ENCODE measurements at places on chromosomes 5 and 9. TPM values are rescaled to one million over a fixed set of nuclear protein-coding genes. Genes with fewer than 3 reads are reported as not detected.

SYNPO gene
- total RNA-seq: 62.4 TPM

FAM153A gene
- total RNA-seq: 0.10 TPM

C5 gene
- 5.3 TPM for total RNA-seq

PTGS1 gene
- 257 TPM for total RNA-seq

PCDHGA9 gene
- total RNA-seq: 5.5 TPM

CDKN2B-AS1 gene
- total RNA-seq: 1.3 TPM

ARHGEF28 gene
- total RNA-seq: 6.1 TPM

PCDHA11 gene
- 0.23 TPM for total RNA-seq

BNC2 gene
- 14.5 TPM for total RNA-seq

ZNF608 gene
- 10.1 TPM for total RNA-seq

PCDHGA12 gene
- 46.0 TPM for total RNA-seq

SH3GL2 gene
- total RNA-seq: 0.07 TPM

DMRT3 gene
- total RNA-seq: not detected

TRPM6 gene
- 0.07 TPM for total RNA-seq

ABLIM3 gene
- total RNA-seq: 37.7 TPM

GPSM1 gene
- total RNA-seq: 41.5 TPM

MAT2B gene
- 38.9 TPM for total RNA-seq

FAM221B gene
- total RNA-seq: not detected

CD14 gene
- total RNA-seq: 4.8 TPM

SEC61B gene
- 61.8 TPM for total RNA-seq

PNPLA7 gene
- total RNA-seq: 2.0 TPM

PCDHB3 gene
- total RNA-seq: 0.79 TPM

BTNL8 gene
- total RNA-seq: not detected

PCDHB6 gene
- 0.20 TPM for total RNA-seq

FGD3 gene
- not detected for total RNA-seq

IL13 gene
- total RNA-seq: not detected

MARCOL gene
- not detected for total RNA-seq

RIOK2 gene
- 27.9 TPM for total RNA-seq

F2RL2 gene
- total RNA-seq: 34.1 TPM

IFNB1 gene
- total RNA-seq: not detected

GPR21 gene
- total RNA-seq: 3.1 TPM

FUT7 gene
- not detected for total RNA-seq

ARL14EPL gene
- total RNA-seq: not detected

FRRS1L gene
- 0.10 TPM for total RNA-seq

ACOT12 gene
- 1.1 TPM for total RNA-seq

Data from smooth muscle cell of the pulmonary artery (primary cell).